M059J (cell line): ENCODE measurements at places on chromosomes 6 and 20. TPM values are rescaled to one million over a fixed set of nuclear protein-coding genes. Genes with fewer than 3 reads are reported as not detected.

DNA sequence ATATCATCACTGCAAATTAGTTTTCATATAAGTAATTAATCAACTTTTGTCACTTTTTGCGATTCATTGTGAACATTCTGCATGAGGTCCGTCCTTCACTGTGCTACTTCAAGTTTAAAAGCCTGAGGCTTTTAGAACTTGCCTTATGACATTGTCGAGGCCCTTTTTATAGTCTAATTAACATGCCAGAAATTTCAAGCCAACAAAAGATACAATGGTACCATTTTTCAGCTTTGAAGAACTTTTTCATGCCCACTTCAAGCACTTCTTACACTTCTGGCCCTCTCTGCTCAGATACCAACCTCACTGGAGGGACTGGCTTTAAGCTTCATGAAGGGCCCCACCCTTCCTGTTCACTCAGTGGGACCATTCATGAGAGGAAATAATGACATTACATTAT, 323.1 kb downstream of the TPBG start:
- DNase-seq, result no peak

DNA sequence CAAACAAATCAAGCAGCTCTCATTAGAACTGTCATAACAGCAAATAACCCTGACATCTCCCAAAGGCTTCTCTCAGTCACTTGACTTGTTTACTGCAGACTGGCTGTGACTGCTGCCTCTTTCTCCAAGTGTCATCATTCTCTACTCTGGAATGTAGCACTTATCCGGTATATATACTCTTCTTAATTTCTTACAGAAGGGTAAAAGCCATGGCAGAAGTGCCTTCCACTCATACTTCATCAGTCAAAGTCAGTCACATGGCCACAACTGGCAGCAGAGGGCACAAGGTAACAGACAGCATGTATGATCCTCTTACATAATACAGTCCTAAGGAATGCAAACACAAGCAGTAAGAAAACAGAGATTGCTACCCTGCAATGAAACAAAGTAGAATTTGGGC, 9.3 kb downstream of the NAPB start:
- no peak for DNase-seq

RAB44 gene
- total RNA-seq, result not detected in 2 replicates

- DNase-seq, result no peak
Observed at GRCh38 chr6:17476511-17476910, 83.1 kb downstream of the CAP2 start.

GRCh38 chr6:45686841-45687569, 309.3 kb upstream of the SUPT3H start:
- DNase-seq, result no peak

EEF1A2 gene
- total RNA-seq, result 154 and 260 TPM in 2 replicates

PAX1 gene
- not detected in 2 replicates for total RNA-seq

GNAS-AS1 gene
- total RNA-seq, result 1.0 TPM in 1 of 2 replicates, not detected in the other

- no peak for DNase-seq
Observed at GRCh38 chr20:18717062-18717461, 96.5 kb upstream of the SCP2D1 start.

DNA sequence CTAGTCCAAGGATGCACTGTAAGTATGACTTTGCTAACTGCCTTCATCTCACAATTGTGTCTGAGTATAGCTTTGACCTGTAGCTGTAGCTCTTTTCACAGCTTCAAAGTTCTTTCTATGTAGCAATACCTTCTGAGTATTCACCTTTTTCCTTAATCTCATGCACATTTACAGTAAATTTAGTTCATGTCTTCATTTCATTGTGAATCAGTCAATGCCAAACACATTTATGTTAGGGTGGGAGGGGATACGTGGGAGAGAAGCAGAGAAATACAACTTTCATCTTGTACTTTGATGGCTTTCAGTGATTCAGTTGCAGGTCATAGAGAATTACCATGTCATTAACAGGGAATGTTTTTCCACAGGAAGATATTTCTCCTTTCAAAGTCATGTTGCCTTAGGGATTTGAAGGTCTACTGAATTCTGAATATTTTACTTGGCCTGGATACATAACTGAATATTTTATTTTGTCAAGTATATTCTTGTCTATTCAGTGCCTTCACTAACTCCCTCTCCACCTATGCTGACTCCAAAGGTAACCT, 119.2 kb downstream of the TINAG start:
- DNase-seq, result no peak

- no peak for DNase-seq
Observed at GRCh38 chr6:27994616-27995015, 37.6 kb downstream of the OR2B6 start.

GRCh38 chr20:61817575-61817974, 248.1 kb downstream of the TAF4 start:
- DNase-seq, result no peak

DNA sequence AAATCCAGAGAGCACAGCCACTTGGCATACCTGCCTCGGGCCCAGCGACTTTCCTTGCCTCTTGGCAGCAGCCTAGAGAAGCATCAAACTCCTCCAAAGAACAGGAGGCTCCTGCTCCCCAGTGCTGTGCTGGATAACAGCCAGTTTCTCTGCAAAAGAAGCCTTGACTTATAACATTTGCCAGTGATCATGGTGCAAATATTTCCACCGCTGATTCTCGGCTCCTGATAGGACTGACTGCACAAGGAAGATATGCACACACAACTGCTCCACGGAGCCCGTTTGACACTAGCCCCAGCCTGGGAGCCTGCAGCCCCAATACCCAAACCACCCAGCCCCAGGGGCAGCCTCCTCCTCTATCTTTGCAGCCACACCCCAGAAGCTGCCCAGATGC, 17.5 kb downstream of the ACSS1 start:
- peak; percentile 45 for DNase-seq

GRCh38 chr6:54191461-54191860, 80.2 kb downstream of the MLIP start:
- DNase-seq, result peak; percentile 48

GRCh38 chr6:39496915-39497314, 174.4 kb upstream of the KCNK16 start:
- peak; percentile 30 for DNase-seq

E2F1 gene
- 46.3 and 67.8 TPM in 2 replicates for total RNA-seq

GRCh38 chr20:54106162-54106561, 35.8 kb upstream of the BCAS1 start:
- DNase-seq, result no peak

- no peak for DNase-seq
Observed at GRCh38 chr20:17849138-17849900, 119.3 kb downstream of the SNX5 start.

EYS gene
- total RNA-seq, result 0.17 and 0.99 TPM in 2 replicates

DNA sequence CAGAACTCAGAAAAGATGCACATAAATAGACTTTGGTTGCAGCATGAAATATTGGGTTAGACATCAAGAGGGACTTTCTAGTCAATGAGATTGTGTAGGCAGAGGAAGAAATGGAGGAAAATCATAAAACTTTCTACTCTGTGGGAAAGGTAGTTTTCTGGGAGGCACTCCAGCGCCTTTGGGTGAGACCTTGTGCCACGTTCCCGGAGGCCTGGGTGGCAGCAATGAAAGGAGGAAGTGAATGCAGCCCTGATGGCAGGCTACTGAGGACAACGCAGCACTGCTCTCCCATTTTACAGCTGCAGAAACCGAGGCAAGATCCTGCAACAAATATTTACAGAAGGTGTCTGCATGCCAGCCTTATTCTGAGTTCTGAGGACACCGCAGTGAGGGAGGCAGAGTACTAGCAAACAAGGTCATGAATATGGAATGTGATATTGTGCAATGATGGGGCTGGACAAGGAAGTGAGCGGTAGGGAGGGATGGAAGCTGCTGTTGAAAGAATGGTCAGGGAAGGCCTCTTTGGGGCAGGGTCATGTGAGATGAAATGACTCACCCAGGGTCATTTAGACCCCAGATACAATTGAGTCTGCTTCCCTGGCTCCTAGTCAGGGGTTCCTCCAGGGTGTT, 159.1 kb downstream of the TFAP2C start:
- DNase-seq, result peak; percentile 99

PI16 gene
- total RNA-seq, result not detected in 2 replicates

DNA sequence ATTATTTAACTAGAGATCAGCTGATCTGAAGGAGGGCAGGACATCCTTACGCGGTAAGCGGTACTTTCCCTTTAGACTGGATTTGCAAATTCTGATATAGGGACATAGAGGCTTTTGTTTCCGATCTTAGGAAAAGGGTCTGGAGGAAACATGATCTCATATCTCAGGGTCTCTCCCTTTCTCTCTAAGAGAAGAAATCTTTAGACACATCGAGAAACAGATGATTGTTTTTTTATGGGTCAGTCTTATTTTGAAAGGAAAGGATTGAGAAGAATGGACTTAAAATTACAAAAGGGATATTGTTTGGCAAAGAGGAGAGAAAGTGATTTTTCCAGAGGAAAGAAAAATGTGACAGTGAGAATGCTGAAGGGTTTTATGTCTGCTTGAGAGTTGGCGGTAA, 83.9 kb upstream of the OGFRL1 start:
- no peak for DNase-seq

DNA sequence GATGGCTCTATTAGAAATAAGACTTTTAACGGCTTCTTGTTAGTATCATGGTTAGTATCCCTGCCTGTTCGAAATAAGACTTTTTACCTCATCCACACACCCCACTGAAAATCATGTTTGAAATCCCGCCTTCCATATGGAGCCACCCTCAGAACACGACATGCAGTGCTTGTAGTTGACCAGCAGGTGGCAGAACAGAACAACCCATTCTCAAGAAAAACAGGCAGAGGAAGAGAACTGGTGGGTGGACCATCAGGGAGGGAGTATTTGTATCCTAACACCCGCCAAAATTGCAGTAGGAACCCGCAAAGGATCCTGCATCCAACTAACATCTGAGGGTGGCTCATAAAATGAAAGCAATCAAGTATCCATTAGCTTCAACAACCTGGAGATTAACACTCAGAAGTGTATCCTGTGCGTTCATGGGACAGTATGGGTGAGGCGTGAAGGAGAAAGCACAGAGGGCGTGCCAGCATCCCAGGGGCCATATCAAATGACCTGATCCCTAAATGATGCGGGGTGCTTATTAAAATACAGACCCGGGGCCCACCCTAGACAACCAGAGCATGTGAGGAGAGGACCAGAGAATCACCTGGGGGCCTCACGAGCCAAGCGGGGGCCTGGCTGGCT, 89.6 kb upstream of the NHSL1 start:
- DNase-seq, result peak; percentile 79

SALL4 gene
- 1.6 and 2.4 TPM in 2 replicates for total RNA-seq

GPRC6A gene
- total RNA-seq, result not detected in 2 replicates

ALDH8A1 gene
- not detected in 2 replicates for total RNA-seq

DNA sequence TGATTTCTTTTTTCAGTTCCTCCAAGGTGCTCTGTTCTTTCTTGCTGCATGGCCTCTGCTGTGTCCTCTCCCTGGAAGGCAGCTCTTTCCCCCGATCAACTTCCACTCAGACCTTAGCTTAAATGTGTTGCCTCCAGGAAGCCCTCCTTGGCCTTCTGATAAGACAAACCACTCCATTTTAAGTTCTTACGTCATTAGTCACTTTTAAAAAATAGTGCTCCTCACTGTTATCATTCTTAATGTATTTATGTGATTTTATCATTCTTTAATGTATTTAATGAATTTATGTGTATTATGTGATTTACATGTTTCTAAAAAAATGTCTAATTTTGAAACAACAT, 12.2 kb upstream of the MANBAL start:
- DNase-seq, result no peak

DNA sequence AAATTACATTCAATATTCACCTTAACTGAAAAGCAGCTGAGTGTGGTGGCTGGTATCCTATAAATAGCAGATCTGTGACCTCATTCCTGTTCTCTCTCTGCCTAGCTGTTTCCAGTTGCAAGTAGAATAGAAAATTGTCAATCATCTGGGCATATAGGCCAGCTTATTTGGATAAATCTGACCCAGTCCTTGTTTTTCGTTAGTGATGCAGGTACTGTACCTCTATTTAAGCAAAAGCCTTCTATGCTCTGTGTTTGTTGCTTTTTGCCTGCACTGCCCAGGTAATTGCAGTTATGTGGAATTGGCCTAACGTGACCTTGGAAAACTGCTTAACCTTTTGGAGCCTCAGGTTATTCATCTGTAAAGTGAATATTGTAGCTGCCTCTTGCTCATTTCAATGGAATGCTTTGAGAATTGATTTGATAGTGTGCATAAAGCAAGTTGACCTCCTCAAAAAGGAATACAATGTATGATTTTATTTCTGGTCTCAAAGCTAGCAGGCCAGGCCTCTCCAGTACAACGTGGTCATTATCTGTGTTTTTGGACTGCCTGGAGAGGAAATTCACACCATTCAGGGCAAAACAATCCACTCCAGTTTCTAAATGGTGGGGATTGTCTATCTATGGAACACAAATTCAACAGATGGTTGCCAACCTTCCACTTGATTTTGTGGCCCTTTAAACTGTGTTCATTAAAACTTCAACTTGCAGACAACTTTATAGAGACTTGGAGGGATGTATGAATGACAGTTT, 508.7 kb upstream of the CITED2 start:
- DNase-seq, result peak; percentile 71

DNA sequence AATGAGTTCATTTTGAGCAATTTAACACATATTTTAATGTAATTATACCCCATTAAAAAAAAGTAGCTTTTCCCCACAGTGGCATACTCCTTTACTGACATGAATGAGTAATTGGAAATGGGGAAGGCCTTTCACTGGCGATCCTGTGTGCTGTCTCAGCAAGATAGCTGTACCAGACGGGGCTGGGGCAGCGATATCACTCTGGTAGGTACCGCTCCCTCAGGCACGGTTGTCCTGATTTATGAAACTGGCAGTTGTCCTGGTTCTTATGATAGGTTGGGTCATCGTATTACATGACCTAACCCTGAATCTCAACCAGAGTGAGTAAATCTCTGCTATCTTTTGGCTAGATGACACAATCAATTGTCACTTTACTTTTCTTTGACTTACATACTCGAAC, 355.0 kb upstream of the MAP3K7 start:
- no peak for DNase-seq

AVP gene
- not detected in 2 replicates for total RNA-seq

- DNase-seq, result no peak
Observed at GRCh38 chr20:45266977-45267376, 12.6 kb upstream of the SLPI start.

- DNase-seq, result peak; percentile 9
Observed at GRCh38 chr6:63600136-63600535, 27.9 kb downstream of the LOC128125822 start.

GRCh38 chr20:8399947-8400346, 267.9 kb downstream of the PLCB1 start:
- DNase-seq, result no peak

GRCh38 chr6:85436939-85437495, 12.9 kb upstream of the NT5E start:
- peak; percentile 72 for DNase-seq

- peak; percentile 85 for DNase-seq
Observed at GRCh38 chr20:53609491-53610445, 16.1 kb upstream of the ZNF217 start.
